ENCODE measurements at places on chromosomes 2 and 18.
A peak's percentile ranks its signal among the peaks of the same experiment; 100 is the strongest.

DNA sequence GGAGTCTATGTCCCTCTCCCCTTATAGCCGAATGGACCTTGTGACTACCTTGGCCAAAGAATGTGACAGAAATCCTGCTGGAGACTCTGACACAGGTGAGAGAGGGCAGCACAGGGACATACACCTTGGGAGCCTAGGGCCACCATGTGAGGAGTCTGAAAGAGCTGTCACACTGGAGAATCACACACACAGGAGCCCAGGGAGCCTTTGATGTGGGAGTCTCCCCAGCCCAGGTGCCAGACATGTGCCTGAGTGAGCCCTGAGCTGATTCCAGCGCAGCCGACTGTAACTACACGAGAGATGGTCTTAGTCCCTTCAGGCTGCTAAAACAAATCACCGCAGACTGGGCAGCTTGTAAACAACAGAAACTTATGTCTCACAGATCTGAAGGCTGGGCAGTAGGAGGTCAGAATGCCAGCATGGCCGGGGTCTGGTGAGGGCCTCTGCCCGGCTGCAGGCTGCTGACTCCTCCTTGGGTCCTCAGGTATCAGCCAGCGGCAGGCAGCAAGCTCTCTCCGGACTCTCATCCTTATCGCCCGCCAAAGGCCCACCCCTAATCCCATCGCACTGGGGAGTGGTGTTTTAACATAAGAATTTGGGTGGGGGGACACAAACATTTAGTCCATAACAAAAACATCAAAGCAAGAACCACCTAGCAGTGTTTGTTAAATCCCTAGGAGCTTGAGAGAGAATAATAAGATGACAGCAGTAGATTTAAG is 63.8 kb upstream of the GPR45 start:
- no peak for DNase-seq

DNA sequence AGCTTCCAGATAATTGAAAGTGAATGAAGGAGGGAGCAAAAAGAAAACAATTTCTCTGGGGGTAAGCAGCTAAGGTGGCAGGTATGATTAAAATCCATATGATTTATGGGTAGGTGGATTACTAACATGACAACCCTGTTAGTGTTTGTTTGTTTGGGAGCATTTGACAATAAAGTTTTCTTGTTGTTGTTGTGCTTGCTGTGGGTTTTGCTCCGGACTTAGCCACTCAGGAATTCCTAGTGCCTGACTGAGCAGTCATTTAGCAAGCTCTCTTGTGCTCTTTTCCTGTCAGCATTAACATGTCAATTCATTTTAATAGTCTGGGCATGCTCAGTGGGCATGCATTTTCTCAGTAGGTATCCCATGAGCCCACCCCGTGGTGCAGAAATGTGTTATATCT is 674.8 kb upstream of the ZEB2 start:
- DNase-seq, result no peak

DNA sequence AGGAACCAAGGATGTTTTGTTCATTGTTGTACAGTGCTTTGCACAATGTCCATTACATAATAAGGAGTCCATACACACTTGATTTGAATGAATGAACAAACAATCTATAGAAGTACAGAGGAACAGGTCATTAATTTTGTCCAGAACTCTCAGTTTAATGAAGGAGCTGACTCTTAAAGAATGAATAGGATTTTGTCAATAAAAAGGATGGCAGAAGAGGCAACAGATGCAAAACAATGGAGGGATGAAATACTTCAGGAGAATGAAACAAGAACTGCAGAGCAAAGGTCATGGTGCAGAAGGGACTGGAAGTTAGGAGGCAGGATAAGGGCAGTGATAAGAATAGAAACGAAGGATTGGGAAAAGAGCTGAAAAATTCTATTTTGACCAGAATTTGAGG is 28.7 kb upstream of the COL5A2 start:
- DNase-seq, result no peak

- DNase-seq, result no peak
Measured at GRCh38 chr2:23692851-23693605, 233.9 kb downstream of the ATAD2B start.

- DNase-seq, result peak; percentile 48
Measured at GRCh38 chr2:238256594-238257104, 16.8 kb upstream of the HES6 start.

GRCh38 chr18:75500545-75500944 is 73.0 kb upstream of the SMIM21 start:
- no peak for DNase-seq

GRCh38 chr2:11995456-11995855 is 249.0 kb downstream of the LPIN1 start:
- no peak for DNase-seq

DNA sequence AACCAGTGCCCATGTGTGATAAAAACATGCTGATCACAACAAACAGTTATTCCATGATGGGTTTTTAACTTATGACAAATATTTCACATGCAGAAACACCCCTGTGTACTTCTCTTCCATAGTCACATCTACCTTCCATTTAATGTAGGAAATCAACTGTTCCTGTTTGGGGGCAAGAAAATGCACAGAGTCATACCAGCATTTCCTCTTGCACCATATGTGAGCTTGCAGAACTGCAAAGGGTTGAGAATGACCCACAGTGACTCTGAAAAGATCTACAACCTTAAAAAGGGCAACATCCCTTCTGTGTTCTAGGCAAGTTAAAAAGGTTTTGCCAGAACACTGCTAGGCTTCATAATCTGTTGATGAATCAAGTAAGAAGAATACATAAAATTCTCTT is 9.9 kb downstream of the BMP10 start:
- peak; percentile 61 for DNase-seq

DNA sequence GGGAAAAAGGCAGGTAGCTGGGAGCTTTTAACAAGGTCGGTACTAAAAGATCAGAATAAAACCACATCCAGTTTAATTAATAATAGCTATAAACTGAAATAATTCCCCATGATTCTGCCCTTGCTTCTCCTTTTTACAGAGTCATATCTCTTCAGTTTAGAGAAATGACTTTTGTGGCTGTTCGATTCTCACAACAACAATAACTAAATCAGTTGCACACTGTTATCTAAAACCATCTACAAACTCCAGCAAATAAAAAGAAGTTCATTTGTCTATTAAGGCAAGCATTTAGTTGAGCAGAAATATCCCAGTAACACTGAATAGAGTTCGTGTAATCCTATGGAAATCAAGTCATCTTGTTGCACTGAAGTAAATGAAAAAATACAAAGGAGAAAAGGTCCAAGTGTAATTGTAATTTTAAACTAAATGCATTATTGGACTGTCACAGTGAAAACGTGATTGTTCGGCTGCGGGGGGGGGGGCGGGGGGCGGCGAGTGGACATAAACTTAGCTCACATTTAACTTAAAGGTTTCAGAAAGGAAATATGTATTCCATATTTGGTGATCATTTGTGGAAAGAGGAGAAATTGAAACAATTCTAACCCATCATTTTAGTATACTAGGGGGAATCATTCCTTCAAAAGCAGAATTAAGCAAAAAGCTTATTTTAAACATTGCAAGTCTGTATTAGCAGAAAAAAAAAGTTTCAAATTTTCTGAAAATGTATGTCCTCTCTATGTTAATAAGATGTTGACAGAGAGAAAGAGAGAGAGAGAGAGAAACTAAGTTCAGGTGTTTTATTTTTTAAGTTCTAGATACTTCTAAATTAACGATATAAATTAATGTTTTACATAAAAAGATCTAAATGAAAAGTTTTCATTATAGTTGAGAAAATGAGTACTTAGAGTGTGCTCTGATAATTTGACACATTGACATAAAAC is 144.5 kb downstream of the MEIS1 start:
- DNase-seq, result no peak

DNA sequence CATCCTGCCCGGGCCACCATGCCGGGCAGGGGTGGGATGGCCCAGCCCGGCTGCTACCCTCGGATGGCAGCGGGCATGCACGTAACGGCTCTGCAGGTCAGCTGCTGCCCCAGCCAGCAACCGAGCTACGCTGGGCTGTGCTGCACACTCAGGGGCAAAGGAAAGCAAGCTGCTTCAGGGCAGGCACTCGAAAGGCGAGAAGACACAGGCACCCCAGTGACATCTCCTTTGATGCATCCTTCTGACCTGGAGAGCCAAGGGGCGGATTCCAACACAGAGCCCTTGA is 8.8 kb downstream of the HDAC4 start:
- DNase-seq, result no peak

GRCh38 chr18:13500227-13500865 is 226.0 kb downstream of the FAM210A start:
- no peak for DNase-seq

DNA sequence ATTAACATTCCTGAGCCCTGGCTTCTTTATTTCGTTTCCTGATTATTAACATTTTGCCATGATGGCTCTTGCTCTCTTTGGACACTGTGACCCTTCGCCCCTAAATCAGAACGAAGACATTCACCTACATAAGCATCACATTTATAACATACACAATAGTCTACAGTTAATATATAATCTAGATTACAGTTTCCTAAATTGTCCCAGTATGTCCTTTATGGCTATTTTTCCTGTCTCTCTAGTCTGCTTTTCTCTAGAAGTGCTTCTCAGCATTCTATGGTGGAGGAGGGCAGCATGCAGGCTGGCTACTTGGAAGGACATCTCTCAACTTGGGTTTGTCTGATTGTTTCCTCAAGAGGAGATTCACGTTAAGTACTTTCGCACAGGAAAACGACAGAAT is 49.9 kb downstream of the FAM210A start:
- no peak for DNase-seq

DNA sequence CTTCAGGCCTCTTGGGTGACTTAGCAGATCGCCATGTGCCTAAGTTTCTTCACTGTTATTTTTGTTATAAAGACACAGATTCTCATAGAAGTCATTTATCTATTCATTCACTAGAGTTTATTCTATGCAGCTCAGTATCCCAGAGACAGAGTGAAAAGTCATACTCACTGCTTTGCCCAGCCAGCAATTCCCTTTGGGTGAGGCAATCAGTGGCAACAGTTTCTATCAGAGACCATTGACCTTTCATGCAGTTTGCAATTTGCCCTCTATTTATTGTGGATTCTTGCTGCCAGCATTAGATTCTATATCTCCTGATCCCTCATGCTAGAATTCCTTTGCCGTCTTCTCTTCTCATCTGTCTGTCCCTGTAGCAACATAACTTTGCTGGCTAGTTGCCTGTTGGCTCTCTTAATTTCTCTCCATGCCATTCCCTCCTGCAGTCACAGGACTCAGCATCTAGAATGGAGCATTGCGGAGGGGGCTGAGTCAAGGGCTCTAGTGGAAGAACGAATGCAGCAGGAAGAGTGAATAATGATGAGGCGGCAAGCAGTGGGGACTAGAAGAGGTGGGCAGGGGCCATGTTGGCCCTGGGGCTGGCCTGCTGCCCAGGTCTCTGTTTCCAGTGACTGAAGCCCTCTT is 12.2 kb downstream of the SLC9A4 start:
- no peak for DNase-seq

- no peak for DNase-seq
Measured at GRCh38 chr18:25042641-25043051, 309.3 kb downstream of the ZNF521 start.

- no peak for DNase-seq
Measured at GRCh38 chr2:71603311-71603811, 150.0 kb downstream of the DYSF start.

DNA sequence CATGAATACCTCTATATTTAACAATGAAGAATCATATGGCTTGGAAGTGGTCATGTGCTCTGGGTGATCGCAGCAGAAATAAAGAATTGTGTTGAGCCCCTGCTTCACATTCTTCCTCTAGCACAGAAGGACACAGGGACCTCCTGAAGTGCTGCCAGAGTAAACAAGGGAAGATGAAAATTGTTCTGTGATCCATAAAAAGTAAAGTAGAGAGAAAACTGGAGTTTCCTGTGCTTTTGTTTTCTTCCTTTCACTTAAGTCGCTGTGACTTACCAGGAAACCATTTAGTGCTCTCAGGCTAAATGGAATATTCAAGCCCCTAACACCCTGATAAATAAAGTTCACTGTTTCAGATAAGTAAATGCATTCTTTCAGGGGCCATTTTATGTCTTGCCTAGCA is 1173.6 kb upstream of the CHAC2 start:
- no peak for DNase-seq

- DNase-seq, result no peak
Measured at GRCh38 chr2:41598161-41598894, 449.5 kb upstream of the PKDCC start.

DNA sequence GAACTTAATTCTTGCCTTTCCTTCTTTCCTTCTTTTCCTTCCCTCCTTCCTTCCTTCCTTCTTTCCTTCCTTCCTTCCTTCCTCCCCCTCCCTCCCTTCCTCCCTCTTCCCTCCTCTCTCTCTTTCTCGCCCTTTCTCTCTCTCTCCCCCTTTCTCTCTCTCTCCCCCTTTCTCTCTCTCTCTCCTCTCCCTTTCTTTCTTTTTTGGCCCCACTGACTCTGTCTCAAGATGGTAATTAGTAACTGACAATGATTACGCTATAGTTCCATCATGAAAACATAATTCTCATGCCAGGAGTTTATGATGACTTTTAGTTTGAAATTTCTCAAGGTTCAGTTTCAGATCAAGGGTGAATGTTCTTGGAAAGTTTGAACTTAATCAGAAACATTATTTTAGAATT is 14.8 kb upstream of the CTLA4 start:
- DNase-seq, result no peak

DNA sequence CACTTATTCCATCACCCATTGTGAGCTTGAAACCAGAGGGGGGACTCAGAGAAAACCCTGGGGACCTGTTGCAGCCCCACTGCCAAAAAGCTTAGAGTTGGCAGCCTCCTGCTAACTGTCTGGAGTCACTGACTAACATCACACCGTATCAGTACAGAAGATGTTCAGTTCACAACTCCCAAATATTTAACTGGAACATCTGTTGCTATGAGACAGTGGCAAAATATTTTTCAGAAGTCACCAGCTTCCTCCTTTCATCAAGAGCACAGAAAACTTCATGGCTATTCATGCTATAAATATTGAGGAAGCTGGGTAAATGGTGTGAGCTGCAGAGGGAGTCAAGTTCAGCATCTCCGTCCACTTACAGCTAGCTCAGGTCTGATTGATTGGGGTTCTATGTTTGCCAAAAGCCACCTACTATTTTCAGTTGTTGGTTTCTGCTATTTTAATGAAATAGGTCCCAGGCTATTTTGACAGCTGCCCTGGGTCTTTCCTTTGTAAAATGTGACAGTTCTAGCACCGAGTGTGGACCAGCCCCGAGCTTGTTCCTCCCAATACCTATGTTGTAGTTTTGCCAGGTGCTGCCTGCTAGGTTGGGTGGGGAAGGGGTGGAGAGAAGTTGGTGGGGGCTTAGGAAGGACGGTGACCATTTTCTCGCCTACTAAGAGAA is 9.8 kb downstream of the TUBB6 start:
- peak; percentile 50 for DNase-seq

- no peak for DNase-seq
Measured at GRCh38 chr18:59783138-59783537, 85.9 kb upstream of the CCBE1 start.

GRCh38 chr18:35085450-35086380 is 44.5 kb downstream of the MAPRE2 start:
- DNase-seq, result no peak

DNA sequence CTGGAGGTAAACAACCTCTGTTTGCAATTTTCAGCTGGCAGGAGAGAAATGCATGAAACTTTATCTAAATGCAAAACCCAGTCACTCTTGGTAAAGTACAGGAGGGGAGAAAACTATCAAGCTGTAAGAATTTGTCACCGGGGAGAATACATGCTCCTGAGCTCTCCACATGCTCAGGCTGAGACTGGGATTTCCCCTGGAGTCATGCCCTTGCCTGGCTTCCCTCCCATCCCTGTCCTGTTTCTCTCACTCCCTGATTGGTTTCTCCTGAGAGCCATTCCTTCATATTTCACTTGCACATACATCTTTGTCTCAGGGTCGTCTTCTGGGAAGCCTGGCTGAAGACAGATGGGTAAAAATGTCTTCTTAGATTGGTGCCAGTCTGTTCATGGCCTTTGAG is 52.9 kb upstream of the SPATS2L start:
- DNase-seq, result no peak
